Hypothalamus (tissue), 51 donors: ENCODE measurements at places on chromosomes 1 and 21.

DNA sequence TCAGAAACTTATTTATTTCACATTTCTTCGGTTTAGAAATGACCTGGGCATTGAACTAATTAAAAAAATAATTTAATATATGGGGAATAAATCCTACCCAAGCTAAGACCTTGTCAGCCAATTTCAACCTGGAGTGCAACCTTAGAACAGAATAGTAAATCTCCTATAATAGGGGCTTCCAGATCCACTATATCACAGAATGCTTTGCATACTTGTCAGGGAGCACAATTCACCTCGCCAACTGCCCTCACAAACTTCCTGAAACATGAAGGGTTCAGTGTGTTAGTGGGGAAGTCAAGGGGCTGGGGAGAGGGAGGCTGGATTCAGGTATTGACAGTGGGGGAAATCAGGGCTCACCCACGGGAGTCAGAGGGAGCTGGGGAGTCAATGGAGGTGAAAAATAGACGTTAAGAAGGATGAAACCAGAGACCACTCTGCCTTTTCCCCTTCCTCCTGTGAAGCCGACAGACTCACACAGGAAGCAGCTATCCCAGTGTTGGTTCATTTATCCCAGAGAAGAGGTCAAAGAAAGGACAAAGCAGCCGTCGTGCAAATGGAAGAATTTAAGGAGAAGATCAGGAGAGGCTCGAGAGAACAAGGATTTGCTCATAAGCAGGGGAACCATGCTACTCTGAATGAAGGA lies 453.3 kb downstream of the NUF2 start:
- DNase-seq = no peak

- DNase-seq = no peak
Measured at GRCh38 chr1:69737527-69738185, 169.9 kb downstream of the LRRC7 start.

DNA sequence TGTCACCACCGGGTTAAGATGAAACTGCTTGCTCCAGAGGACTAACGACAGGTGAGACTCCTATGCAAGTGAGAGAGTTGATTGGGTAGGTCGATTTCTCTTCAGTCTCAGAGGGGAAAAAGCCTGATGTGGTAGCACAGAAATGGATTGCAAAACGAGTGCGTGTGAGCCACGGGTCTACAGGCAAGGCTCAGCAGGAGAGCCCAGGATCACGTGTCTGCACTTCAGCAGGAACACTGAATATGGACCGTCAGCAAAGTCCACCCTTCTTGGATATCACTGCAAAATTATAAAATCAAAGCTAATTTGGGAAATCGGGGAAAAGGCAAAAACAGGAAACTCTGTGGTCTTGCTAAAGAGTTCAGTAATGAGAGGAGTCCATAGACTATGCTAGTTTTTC lies 107.7 kb upstream of the ZNF648 start:
- DNase-seq = no peak

- DNase-seq = no peak
Measured at GRCh38 chr1:205692423-205692822, 12.1 kb upstream of the SLC45A3 start.

GRCh38 chr1:118871582-118872171 lies 116.5 kb downstream of the TBX15 start:
- DNase-seq = no peak

DNA sequence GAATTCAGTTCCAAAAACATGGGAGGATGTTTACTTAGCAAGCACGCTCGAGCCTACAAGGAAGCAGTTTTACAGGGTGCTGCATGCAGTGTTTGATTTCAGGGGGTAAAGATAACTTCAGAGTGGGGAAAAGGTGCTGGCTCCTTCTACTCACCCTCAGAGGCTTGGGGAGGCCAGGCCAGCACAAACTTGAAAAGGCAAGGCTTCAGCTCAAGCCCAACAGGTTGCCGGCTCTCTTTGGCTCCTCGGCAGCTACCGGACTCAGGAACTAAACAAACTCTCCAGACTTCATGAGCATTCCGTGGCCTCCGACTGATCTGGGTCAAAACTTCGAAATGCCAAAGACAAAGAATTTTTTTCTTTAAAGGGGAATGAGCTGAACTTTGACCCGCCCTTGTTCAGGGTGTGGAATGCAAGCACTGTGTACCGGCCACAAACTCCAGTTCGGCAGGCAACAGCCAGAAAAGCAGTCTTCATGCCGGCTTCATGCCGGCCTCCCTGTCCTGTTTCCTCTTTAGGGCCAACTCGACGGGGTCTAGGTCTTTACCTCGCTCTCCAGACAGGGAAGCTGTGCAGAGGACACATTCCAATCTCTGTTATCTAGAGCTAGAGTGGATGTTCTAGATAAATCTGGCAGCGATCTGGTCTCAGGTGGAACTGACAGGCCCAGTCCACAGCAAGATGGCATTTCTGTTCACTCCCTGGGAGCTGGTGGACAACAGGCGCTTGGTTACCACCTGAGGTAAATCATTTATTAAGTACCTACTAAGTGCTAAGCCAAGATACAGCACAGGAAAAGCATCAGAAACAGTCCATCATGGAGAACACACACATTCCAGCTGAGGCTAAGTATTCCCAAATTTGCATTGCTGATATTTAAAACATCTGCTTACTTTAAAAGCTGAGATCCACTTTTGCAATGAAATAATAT lies 75.0 kb downstream of the CD46 start:
- DNase-seq = no peak

DNA sequence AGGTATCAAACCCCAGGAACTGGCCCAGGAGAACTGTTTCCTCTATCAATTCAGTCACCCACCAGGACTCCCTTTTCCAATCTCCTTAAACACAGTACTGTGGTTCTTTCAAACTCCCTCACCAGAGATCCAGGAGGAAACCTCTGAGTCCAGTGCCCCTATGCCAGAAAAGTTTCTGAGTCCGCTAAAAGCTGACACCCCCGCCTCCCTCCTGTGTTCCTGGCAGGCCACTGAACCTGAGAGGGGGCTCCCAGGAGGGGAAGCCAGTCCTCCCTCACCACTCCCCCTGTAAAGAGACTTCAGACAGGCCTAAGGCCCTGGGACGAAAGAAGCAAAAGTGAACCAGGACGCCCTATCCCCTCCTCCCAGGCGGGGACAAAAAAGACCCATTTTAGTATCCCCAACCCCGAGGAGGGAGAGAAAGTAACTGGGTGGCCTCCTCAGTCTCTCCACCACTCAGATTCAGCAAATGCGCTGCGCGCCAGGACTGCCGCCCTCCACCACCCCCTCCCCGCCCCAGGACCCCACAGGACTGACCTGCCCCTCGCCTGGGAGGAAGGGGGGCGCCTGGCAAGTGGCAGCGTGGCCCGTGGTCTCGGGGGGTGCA lies 624 bp downstream of the SLC41A1 start:
- DNase-seq = peak; percentile 55

GRCh38 chr1:51636764-51637522 lies 20.1 kb downstream of the OSBPL9 start:
- no peak for DNase-seq

DNA sequence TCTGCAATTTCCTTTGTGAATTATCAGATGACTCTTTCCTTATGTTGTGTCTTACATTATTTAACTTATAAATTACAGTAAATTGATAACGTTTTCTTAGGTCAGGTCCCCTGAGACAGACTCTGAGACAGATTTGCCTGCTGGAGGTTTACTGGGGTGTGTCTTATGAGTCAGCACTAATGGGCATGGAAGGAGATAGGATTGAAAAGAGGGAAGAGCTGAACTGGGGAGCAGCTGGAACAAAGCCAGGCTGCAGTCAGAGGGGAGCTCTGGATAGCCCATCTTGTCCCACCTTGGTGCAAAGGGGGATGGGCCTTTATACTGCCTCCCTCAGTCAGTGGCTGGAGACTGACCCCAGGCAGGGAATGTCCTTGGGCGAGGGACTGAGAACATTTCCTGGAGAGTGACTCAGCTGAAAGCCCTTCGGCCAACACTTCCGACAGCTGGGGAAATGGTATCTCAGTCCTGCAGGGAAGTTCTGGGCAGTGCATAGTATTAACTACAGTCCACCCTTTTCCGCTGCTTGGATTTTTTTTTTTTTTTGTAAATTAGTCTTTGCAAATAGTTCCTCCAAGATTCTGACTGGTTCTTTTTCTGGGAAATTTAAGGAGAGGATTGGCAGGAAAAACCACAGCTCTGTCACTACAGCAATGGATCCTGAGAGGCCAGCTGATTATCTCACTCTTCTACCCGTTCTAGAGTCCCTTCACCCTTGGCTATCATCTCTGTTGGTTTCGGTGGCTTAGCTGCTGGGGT lies 39.1 kb upstream of the CDC42BPA start:
- no peak for DNase-seq

DNA sequence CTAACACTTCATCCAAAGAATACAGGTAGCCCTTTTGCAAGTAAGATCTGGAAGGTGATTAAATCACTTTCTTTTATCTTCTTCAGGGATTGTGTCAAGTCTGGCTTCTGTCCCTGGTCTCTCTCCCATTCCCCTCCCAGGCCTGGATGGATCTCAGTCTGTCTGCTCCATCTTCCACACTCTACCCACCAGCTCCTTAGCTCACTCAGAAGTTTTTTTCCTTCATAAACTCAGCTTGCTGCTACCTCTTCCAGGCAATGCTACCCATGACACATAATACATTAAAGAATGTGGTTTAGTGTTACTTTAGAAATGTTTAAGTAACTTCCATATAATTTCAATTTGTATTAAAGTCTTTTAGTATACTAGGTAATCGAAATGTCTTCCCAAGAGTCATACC lies 133.1 kb downstream of the AKT3 start:
- DNase-seq = no peak

GRCh38 chr1:150987924-150988323 lies 5.8 kb downstream of the ANXA9 start:
- no peak for DNase-seq

DNA sequence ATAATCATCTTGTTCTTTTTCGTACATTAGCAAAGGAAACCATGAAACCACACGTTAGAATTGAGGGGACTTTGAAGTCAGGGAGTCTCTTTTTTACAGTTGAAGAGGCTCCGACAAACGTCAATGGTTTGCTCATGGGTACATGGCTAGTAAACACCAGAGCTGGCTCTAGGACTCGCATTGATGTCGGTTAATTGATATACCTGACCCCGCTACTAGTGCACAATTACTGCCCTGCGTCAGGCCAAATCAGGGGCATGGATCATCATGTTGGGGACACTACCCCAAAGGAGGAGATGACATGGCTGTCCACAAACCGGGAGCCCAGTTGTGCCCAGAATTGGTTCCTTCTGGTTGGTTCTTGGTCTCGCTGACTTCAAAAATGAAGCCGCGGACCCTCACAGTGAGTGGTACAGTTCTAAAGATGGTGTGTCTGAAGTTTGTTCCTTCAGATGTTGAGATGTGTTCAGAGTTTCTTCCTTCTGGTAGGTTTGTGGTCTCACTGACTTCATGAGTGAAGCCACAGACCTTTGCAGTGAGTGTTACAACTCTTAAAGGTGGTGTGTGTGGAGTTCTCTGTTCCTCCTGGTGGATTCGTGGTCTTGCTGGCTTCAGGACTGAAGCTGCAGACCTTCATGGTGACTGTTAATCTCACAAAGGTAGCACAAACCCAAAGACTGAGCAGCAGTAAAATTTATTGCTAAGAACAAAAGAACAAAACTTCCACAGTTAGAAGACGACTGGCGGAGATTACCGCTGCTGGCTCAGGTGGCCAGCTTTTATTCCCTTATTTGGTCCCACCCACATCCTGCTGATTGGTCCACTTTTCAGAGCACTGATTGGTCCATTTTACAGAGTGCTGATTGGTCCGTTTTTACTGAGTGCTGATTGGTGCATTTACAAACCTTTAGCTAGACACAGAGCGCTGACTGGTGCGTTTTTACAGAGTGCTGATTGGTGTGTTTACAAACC lies 126.9 kb upstream of the ERRFI1 start:
- DNase-seq = no peak

DNA sequence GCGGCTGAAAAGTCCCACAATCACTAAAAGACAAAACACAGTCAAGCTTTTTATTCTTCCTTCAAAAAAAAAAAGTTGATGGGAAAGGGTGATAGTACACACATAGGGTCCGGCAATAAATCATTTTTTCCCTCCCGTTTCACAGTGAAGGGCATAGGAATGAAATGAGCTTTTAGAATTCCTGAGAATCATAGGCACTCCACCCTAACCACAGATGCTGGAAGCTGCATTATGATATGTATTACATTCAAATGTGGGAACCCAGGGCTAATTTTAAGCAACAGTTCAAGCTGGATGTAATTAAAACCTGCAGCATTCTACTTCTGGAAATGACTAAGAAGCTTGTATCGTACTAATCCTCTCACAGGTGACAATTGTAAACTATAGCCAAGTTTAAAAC lies 75.7 kb upstream of the KCNJ15 start:
- no peak for DNase-seq

DNA sequence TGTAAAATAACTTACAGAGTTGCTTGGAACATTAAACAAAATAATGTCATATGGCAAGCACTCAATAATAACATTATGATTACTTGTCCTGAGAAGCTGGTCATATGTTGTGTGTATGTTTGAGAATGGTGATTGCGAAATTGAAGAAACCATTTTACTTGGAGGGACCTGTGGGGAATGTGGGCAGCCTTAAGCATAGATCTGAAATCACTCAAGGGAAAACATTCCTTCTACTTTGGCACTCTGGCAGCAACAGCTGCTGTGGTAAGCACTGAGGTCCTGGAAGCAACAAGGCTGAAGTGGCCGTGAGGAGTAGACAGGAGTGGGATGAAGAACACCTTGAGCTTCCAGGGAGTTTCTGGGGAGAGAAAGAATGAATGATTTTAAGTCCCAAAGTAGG lies 165.4 kb upstream of the ADAMTS5 start:
- no peak for DNase-seq

DNA sequence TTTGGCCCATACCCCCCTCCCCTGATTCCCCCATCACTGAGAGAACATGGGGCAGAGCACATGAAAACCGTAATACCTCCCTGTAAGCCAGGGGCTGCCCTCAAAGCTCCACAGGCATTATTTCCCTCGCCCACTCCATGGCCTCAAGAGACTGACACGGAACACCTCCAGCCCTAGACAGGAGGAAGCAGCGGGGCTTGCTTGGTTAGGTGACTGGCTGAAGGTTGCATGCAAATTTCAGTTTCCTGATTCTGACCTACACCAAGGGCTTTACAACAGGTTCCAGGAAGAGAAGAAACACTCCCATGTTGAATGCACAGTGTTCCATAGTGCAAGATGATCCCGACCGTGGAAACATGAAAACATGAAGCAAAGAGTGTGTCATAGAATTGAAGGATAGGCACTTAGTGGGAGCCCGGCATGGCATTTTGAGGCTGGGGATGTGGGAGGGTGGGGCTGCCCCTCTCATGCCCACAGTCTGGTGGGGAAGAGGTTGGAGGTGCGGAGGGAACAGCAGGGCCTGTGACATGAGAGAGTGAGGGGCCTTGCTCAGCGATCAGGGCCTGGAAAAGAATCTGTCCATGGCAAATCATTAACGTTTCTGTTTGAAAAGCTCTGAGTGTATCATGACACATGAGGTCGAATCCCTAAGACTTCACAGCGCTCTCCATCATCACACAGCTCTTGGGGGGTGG lies 33.5 kb downstream of the GPR137B start:
- no peak for DNase-seq

- no peak for DNase-seq
Measured at GRCh38 chr1:198723127-198723526, 84.3 kb downstream of the PTPRC start.

- DNase-seq = no peak
Measured at GRCh38 chr1:212979340-212980122, 29.2 kb downstream of the VASH2 start.
